ENCODE measurements at places on chromosomes 5 and 9. TPM values are rescaled to one million over a fixed set of nuclear protein-coding genes. Genes with fewer than 3 reads are reported as not detected.

DNA sequence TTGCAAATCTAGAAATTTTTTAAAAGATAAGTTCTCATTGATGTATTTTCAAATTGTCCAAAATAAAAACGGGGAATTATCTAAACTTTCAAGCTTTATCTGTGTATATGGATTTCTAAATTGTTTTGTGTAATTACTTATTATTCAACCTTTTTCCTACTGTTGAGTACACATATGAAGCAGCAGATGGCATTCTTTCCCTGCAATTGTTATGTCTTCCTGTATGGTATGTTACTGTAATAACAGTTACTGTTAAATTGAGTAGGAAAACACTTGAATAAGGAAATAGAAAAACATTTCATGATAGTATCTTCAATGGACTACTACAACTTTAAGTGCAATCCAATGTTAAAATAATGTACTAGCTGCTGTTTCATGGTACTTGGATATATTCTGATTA is 124.8 kb downstream of the RANBP17 start:
- no peak overlapping the region for H3K4me3 ChIP-seq
- no peaks in the 10 kb centered on the region for H3K4me1 ChIP-seq
- H3K27me3 ChIP-seq = no peaks in the 10 kb centered on the region
- H3K36me3 ChIP-seq = peaks cover 12% of the 10 kb centered on the region

GRCh38 chr9:6562871-6563430 is 82.6 kb downstream of the GLDC start:
- no peaks in the 10 kb centered on the region for H3K27me3 ChIP-seq
- peaks cover 6% of the 10 kb centered on the region for H3K36me3 ChIP-seq
- H3K27ac ChIP-seq = no peak overlapping the region
- DNase-seq = no peak

DNA sequence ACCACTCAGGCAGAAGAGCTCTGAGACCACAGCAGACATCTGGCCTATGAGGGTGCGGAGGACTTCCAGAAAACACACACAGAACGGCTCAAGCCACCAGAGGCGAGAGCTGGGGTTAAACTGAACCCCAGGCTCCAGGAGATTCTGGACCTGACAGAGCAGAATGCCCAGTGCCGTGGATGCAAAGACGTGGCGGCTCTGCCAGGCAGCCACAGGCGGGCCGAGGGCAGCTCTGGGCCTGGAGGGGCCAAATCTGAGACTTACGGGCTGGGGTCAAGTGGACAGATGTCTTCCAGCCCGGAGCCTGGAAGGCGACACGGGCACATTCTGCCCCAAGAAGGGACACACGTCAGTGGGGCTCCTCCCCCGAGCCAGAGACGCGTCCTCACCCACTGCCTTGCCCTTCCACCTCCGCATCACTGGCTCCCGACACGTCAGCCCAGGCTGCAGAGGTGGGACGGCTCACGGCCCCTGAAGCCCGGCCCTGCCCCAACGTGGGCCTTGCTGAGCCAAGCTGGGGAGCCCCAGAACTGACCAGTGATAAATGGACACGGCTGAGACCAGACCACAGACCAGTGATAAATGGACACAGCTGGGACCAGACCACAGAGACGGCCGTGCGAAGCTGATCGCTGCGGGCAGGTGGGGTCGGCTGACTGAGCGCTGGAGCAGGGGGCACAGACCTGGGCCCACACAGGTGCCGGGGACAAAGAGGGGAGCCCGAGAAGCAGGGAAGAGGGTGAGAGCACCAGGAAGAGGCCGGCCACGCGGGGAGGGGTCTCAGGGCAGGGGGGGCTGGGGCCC is 40.9 kb upstream of the NSMF start:
- peaks cover 9% of the 10 kb centered on the region for H3K4me1 ChIP-seq
- no peak overlapping the region for H3K4me3 ChIP-seq
- no peak overlapping the region for H3K27ac ChIP-seq

DNA sequence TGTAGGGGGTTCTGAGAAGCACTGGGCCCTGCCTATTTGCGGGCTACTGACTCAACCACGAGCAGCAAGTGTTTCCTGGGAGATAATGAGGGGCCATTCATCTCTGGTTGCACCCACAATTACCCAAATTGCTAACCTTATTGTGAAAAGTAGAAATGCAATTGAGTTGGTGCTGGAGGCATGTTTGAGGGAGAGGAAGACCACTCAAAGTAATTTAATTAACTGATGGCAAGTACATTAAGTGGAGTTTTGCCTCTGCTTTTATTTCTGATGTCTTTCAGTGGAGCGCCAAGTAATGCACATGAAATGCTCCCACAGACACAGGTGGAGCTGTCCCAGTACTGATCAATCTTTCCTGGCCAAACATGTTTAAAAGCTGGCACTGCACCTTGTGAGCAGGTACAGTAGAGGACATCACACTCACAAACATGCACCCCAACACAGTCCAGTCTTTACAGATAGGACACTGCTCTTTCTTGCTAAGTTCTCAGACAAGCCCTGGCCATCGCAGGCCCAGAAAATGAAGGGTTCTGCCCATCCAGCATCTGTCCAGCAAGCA is 195.4 kb downstream of the HSPA4 start:
- DNase-seq = no peak
- peaks cover 14% of the 10 kb centered on the region for H3K4me1 ChIP-seq
- no peaks in the 10 kb centered on the region for H3K27me3 ChIP-seq
- H3K27ac ChIP-seq = no peak overlapping the region
- no peaks in the 10 kb centered on the region for H3K36me3 ChIP-seq
- H3K4me3 ChIP-seq = no peak overlapping the region

The PDE6A gene
- total RNA-seq = not detected

The CNTNAP3B gene
- 9.4 TPM for total RNA-seq
